ENCODE measurements at places on chromosomes 4 and X. TPM values are rescaled to one million over a fixed set of nuclear protein-coding genes. Genes with fewer than 3 reads are reported as not detected.
A peak's percentile ranks its signal among the peaks of the same experiment; 100 is the strongest.

- no peak for DNase-seq
Measured at GRCh38 chr4:44160776-44161367, 287.7 kb downstream of the KCTD8 start.

GRCh38 chr4:14478504-14478903 is 523.8 kb upstream of the CPEB2 start:
- DNase-seq, result no peak

GRCh38 chr4:141711211-141711610 is 74.8 kb downstream of the IL15 start:
- no peak for DNase-seq

GRCh38 chr4:80138551-80139538 is 58.5 kb upstream of the PRDM8 start:
- DNase-seq, result no peak

GRCh38 chrX:50769389-50770063 is 44.5 kb downstream of the SHROOM4 start:
- no peak for DNase-seq

GRCh38 chr4:6889736-6890324 is 19.8 kb upstream of the TBC1D14 start:
- no peak for DNase-seq

DNA sequence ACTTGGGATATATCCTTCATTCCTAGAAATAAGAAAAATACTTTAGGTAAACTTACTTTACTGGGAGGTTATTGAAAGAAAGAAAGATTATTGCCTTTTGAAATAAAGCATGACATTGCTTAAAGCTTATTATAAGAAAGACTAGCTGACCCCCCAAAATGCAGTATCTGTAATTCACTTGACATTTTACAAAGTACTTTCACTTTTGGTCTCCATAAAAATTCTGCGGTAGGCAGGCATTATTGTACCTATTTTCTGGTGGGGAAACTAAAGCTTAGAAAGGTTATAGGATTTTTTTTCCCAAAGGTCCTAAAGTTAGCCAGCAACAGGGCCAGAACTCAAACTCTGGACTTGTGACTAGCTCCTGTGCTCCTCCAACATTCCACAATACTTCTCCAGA is 29.7 kb upstream of the TXK start:
- DNase-seq, result no peak

DNA sequence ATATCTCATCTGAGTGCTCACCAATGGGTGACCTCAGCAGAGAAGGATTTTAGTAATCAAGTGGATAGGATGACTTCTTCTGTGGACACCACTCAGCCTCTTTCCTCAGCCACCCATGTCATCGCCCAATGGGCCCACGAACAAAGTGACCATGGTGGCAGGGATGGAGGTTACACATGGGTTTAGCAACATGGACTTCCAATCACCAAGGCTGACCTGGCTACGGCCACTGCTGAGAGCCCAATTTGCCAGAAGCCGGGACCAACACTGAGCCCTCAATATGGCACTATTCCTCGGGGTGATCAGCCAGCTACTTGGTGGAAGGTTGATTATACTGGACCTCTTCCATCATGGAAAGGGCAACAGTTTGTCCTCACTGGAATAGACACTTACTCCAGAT is 97.4 kb downstream of the LCORL start:
- no peak for DNase-seq

DNA sequence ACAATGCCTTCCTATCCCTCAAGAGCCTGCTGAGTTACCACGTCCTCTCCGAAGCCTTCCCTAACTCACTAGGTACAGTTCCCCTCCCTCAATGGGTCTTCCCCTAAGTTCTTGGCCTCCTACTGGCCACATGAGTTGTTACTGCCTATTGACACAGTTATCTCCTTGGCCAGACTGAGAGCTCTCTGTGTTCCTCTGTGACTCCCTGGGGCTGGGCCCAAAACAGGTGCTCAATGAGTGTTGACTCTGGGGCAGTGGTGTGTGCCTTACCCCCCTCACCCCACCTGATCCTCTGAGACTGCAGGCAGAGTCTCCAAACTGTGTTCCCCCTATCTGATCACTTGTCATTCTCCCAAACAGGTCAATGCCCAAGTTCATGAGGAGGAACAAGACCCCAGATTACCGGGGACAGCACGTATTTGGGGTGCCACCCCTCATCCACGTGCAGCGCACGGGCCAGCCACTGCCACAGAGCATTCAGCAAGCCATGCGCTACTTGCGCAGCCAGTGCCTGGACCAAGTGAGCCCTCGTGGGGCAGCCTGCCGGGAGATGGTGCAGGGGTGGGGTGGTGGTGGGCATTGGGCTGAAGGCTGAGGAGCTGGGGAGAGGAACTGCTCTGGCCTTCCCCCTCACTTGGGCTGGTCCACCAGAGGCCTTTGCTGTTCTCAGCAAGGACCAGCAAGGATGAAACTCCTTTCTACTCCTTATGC is 72.6 kb downstream of the STARD8 start:
- DNase-seq, result no peak

DNA sequence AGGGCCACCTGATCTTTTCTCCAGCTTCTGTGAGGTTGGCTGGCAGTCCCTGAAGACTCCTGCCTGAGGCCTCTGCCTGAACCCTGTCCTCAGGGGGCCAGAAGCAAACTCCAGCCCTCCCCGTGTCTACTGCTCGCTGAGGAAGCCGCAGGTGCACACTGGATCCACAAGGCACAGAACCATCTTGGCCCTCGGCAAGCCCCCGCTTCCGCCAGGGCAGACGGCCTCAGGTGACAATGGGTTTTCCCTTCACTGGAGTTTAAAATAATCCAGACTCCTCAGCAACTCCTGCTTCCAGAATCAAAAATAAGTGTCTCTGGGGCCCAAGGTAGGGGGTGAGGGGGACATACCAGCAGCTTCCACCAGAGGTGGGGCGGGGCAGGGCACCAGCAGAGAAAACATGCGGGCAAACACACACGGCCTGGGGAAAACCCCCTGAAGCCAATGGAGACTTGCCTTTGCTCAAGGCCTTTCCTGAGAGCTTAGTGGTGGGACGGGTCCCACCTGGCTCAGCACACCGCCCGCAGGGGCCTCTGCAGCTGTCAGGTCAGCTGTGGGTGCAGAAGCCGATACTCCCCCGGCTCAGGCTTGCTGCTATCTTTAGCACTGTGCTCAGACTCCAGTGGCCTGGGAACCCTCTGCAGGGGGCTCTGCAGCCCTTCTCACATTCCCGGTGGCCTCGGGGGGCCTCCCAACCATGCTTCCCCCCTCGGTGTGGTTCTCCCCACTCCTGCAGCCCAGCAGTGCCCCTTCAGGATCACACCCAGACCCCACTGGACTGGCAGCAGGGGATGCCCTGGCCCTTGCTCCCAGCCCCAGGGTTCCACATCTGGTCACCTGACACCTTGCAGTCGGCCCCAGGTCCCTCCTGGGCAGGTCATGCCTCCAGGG is 1.9 kb downstream of the MYL5 start:
- DNase-seq, result peak; percentile 3

DNA sequence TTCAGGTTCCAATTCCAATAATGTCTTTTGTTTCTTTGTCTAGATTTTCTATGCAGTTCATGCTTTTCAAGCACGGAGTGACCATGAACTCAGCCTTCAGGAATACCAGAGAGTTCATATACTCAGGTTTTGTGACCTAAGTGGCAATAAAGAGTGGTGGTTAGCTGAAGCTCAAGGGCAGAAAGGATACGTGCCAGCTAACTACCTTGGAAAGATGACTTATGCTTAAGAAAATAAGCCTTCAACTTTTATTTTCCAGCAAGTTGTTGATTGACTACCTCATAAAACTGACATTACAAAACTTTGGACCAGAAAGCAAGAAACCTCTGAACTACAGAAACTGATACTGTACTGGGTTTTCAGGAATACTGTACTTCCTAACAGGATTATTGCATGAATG is 30.8 kb downstream of the INTS12 start:
- no peak for DNase-seq

- no peak for DNase-seq
Measured at GRCh38 chr4:71230271-71231128, 108.3 kb upstream of the SLC4A4 start.

- no peak for DNase-seq
Measured at GRCh38 chrX:2781226-2781571, 29.4 kb downstream of the XG start.

GRCh38 chr4:111632641-111633151 is 512.6 kb upstream of the FAM241A start:
- no peak for DNase-seq

GRCh38 chr4:168717847-168718246 is 221.0 kb downstream of the PALLD start:
- DNase-seq, result no peak

DNA sequence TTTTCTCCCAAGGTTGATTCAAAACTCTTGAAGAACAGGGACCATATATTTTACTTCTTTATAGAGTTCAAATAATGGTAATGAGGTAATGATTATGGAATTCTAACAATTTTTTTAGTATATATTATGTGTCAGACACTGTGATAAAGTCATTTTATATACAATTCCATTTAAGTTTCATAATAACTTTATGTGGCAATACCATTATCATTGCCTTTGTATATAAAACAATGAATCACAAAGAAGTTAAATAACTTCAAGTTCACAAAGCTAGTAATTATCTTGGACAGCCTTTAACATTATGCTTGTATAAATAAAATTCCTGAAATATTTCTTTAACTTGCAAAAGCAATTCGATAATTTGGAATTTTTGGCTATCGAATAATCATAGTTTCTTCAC is 20.6 kb downstream of the MAGEC1 start:
- DNase-seq, result no peak

- DNase-seq, result no peak
Measured at GRCh38 chrX:259692-260355, 21.4 kb upstream of the PLCXD1 start.

DNA sequence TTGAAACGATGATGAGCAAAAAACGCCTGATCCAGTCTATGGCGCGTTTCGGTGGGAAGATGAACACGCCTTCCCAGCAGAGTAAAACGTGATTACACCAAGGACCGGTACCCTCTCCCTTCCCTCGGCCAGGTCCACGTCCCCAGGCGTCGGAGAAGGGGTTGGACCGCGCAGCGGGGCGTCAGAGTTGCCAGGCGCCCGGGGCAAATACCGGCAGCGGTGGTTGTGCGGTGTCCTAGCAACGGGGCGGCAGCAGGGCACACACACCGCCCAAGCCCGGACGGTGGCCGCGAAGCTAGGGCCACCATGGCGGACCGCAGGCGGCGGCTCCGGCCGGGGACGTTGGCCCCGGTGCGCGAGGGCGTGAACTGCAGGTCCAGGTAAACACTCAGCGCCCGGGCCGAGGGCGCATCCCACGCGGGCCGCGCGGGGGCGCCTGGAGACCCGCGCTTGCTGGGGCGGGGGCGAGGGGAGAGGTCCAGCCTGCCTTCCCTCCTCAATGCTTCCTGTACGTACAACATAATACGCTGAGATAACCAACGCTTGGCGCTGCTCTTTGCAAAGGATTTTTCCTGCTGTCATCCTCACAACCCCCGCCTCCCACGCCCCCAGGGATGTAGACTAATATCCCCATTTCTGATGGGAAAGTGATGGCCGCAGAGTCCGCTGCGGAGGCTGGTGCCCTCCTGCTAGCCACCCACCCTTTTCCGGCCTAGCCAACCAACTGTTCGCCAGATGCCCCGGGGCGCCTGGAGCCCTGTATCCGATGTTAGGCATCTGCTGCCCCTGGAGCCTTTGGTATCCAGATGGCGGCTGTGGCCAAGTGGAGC is at the start of gene FAM47E:
FAM47E (plus strand) TSS at position 281 of the 830 bp plus-strand sequence; CDS start at position 307, 26 bp downstream.
- peak; percentile 87 for DNase-seq

DNA sequence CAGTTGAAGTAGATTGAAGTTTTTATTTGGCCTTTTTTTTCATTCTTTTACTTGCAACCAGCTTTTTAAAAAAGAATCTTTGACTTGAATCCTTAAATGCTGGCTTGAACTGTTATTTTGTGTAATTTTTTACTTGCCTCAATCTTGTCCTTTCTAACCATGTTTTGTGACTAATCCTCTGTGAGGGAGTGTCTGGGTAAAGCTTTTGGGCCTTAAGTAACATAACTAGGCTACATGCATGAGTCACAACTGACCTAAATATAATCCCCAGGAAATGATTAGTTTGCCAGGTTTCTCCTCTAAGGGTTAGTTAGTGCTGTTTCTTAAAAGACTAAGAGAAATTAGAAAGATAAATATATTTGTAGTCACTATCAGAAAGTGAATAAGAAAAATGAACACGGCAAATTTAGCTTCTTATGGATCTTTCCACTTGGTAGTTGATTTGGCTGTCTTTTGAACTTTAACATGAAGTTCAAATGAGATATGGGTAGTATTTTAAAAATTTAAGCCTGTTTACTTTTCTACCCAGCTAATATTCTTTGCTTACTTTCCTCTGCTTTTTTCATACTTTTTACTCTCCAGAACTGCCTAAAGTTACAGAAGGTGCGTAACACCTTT is 13.0 kb downstream of the EXOC1 start:
- DNase-seq, result no peak

DNA sequence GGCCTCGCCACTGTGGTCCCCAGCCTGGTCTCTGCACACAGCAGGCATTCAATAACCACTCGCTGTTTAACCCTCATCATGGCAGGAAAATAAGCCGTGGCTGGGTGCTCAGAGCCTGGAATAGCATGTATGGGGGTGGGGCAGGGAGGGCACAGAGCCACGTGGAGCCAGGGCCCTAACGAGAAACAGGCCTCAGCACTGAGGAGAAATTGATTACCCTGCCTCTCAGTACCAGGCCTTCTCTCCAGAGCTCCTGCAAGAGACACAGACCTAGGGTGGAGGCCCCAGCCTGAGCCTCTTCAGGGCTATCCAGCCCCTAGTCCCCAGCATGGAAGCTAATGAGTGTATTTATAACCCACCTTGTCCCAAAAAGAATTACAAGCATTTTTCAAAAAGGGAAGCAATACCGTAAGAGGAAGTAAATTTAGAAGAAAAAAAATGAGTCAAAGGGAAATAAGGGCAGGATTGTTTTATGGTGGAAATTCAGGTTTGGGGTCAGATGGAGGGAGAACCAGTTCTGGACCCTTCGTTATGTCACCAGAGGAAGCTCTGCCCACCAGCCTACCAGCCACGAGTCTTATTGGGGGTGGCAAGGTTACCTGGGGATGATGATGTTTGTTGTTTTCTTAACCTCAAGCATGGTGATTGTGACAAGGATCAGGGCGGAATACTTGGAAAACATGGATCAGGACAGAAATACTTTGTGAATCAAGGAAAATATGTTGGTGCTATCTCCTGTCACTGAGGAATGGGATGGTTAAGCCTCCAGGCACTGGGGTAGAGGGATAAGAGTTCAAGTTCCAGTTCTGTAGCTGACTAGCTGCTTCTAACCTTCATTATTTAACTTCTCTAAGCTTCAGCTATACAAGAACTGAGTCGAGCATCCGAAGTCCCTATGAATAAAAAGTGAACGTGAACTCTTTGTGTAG is 101.9 kb upstream of the RBPJ start:
- no peak for DNase-seq

- no peak for DNase-seq
Measured at GRCh38 chr4:162056990-162057389, 106.8 kb downstream of the FSTL5 start.

GRCh38 chr4:41622787-41623186 is 84.8 kb downstream of the LIMCH1 start:
- DNase-seq, result no peak

GRCh38 chrX:124392794-124393193 is 46.4 kb downstream of the SH2D1A start:
- DNase-seq, result no peak

SLC9B1 gene
- total RNA-seq, result 1.6 TPM

RAB9B gene
- total RNA-seq, result 2.3 TPM

MAGEC1 gene
- total RNA-seq, result not detected

SYP gene
- 1.8 TPM for total RNA-seq

MTHFD2L gene
- 13.6 TPM for total RNA-seq

PAK3 gene
- 4.0 TPM for total RNA-seq

POU4F2 gene
- 0.59 TPM for total RNA-seq

PCDH19 gene
- total RNA-seq, result 34.9 TPM

CLTRN gene
- 0.95 TPM for total RNA-seq

BEND2 gene
- total RNA-seq, result not detected

TBX22 gene
- 0.36 TPM for total RNA-seq

OPN1MW gene
- total RNA-seq, result not detected

TENM3 gene
- 29.7 TPM for total RNA-seq
